ENCODE measurements at places on chromosomes 2 and 18.
A peak's percentile ranks its signal among the peaks of the same experiment; 100 is the strongest.

- no peak for DNase-seq
Observed at GRCh38 chr2:163943403-163944346, 207.9 kb upstream of the FIGN start.

DNA sequence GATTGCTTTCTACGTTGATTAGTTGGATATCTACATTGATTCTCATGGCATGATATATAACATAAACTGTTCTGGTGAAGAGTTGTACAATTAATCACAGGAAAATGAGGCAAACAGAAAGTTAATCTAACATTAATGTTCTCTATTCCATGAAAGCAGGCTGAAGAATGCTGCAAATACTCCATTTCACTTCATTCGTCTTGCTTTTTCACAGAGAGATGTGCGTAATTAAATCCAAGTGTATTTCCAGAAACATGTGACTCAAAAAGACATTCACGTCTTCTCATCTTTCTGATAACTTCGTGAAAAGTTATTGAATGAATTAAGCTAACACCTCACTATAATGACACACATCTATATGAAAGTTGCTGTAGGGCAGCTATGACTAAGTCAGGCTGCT, 1471.5 kb downstream of the DPP10 start:
- DNase-seq, result no peak

DNA sequence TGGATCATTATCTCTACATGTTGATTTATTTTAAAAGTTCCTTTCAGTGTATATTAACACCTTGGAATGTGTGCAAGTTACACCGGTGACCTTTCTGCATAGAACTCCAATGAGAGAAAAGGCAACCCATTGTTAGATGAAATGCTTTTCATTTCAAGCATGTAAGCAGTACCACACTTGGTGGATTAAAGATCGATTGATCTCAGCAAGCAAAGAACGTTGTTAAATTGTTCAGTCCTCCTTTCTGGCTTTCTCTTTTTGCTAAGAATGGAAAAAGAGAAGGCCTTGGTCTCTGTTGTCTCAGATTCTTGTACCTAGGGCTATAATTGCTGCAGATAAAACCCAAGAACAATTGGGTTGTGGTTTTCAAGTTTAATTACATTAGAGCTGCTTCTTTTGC, 843.0 kb downstream of the DPP10 start:
- DNase-seq, result no peak

GRCh38 chr2:201084863-201085262, 13.1 kb downstream of the NDUFB3 start:
- peak; percentile 34 for DNase-seq

DNA sequence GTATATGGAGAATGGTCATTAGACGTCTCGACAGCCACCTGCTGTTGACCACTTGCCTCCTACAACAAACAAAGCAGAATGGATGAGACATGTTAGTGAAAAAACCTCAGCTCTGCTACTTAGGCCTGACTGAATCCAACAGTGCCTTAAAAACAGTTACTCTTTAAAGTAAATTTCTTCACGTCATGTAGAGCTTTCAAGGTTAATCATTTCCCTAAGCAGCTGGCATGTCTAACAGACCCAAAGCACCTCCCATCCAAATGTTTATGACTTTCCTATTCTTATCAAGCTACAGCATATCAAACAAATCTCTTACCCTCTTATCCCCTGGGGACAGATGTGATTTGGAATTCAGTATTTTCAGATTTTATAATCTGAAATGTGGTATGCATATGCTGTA, 75.6 kb upstream of the ITGB6 start:
- DNase-seq, result no peak

DNA sequence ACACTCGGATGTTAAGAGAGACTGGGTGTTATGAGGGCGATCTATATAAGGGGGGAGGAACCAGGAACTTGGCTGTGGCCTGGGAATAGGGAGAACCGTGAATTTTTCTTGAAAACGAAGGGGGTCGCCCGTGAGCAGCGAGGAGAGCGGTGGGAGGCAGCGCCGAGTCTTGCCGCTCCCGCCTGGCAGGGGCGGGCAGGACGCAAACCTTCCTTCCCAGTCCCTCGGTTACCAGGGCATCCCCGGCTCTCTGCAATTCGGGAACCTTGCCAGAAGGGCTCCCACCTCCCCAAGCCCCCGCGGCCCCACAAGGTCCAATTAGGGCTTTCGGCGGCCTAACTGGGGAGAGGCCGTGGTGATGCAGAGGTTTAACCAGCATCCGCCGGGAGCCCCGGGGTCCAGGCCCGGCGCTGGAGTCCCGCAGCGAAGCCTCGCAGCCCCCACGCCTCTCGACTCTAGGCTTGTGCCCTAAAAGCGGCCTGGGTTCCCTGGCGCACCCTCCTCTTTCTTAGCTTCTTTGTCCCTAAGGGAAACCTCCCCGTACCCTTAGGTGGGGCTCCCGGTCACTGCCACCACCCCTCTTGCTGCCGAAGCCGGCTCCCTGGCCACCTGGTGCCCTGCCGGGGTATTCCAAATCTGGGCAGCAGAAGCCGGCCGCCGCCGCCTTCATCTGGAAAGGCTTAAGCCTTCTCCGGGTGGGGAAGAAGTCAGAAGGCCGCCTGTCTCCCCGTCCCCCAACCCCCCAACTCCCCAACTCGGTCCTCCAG, 680 bp upstream of the FHOD3 start:
- peak; percentile 18 for DNase-seq

- DNase-seq, result no peak
Observed at GRCh38 chr2:80037310-80037709, 267.2 kb downstream of the LRRTM1 start.

GRCh38 chr2:129224486-129224885, 755.0 kb upstream of the RAB6C start:
- no peak for DNase-seq

GRCh38 chr2:142724186-142724585, 153.3 kb upstream of the KYNU start:
- DNase-seq, result no peak

DNA sequence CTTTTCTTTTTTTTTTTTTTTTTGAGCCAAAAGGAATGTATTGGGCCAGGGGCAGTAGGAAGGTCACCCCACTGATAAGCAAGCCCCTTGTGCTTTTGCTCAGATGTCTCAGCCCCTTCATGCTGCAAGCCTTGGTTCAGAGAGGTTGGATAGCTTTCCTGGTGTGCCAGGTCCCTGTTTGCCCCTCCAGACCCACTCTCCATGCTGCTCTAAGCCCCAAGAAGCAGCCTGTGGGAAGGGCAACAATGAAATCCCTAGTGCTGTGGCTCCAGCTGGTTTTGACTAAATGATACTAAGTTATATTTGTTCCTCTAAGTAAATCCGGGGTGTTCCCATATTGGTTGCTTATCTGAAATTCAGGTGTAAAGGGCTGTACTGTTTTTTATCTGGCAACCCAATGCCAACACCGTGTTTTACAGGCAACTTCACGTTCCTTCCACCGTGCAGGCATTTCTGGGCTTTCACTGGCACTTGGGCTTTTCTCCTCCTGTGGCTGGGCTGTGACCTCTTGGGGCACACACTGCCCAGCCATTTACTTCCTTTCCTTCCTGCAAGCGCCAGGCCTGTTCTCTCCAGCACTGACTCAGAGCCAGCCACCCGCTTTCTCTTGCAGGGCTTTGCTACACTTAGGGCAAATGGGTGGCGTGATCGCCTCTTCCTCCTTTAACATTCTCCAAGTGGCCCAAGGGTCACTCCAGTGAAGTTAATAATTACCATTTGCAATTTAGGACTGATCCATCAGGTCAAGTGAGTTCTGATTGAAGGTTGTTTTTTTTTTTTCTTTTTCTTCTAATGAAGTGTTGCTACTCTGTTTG, 21.6 kb downstream of the MERTK start:
- no peak for DNase-seq

GRCh38 chr2:86367499-86367777, 30.0 kb upstream of the REEP1 start:
- no peak for DNase-seq

GRCh38 chr2:226798422-226799210, 1.0 kb downstream of the IRS1 start:
- DNase-seq, result peak; percentile 70

Data from erythroblast (primary cell).